Naive thymus-derived CD4-positive, alpha-beta T cell (primary cell): ENCODE measurements at places on chromosomes 4 and X. TPM values are rescaled to one million over a fixed set of nuclear protein-coding genes. Genes with fewer than 3 reads are reported as not detected.
A peak's percentile ranks its signal among the peaks of the same experiment; 100 is the strongest.

CYSLTR1 gene
- 68.5 and 71.9 TPM in 2 replicates for total RNA-seq

BCAP31 gene
- total RNA-seq = 108 TPM

PHOX2B gene
- not detected for total RNA-seq

LNX1 gene
- not detected for total RNA-seq

KIT gene
- 0.10 and 0.23 TPM in 2 replicates for total RNA-seq

PLXNB3 gene
- 0.68 and 0.97 TPM in 2 replicates for total RNA-seq

GNRHR gene
- not detected for total RNA-seq

C1QTNF7 gene
- not detected for total RNA-seq

KCNE5 gene
- 0.21 TPM for total RNA-seq

DNA sequence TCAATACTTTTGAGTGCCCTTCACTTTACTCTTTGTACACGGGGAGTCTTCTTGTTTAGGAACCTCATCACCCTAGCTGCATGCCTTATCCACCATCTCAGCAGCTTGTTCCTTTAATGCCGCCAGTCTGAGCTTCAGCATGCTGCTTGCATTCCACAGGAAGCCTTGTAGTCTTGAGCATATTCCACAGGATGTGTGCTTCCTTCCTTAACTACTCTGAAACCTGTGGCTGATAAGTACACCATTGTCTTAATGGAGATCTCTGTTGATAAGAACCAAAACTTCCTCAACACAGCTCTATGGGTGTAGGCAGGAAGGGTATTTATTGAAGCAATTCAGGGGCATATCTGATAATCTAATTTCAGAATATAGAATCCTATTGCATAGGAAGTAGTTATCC lies 24.4 kb upstream of the CCNI start:
- no peak overlapping the region for H3K27ac ChIP-seq
- no peak overlapping the region for H3K4me3 ChIP-seq
- no peaks in the 10 kb centered on the region for H3K27me3 ChIP-seq
- H3K36me3 ChIP-seq = no peaks in the 10 kb centered on the region

DNA sequence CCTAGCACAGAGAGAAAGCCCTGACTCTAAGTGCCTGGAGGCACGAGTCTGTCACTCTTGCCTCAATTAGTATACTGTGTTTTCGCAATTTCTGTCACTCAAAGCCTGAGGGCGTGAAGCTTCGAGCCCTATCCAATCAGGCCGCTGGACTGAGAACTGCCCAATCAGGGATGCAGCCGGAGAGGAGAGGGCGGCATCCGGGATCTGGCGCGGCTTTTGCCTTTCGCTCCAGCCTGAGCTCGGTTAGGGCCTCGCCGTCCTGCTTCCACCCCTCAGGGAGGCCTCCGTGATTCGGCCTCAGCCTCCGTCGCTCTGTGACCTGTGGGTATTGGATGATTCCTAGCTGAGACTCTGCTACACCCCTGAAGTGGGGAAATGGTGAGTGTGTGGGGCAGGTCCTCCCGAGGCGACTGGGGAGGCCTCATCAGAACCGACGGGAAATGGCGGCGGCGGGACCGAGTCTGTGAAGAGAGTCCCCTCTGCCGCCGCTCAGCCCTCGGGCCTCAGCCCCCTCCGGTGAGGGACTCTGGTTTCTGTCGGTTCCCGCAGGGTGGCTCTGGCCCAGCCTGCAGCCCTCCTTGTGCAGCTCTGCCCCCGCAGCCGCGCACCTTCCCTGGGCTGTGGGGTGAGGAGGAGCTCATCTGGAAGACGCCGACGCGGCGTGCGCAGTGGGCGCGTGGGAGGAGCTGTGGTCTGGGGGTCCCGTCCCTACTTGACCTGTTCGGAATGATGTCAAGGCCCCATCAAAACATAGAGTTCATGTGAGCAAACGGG lies 48.5 kb downstream of the ZNF141 start:
- H3K36me3 ChIP-seq = no peaks in the 10 kb centered on the region
- no peaks in the 10 kb centered on the region for H3K27me3 ChIP-seq
- DNase-seq = no peak
- peak overlapping the region; percentile 31 for H3K4me3 ChIP-seq
- H3K27ac ChIP-seq = no peak overlapping the region

GRCh38 chr4:88320224-88320779 lies 35.9 kb upstream of the PPM1K start:
- H3K27me3 ChIP-seq = no peaks in the 10 kb centered on the region
- peaks cover 7% of the 10 kb centered on the region for H3K4me1 ChIP-seq
- DNase-seq = no peak
- H3K4me3 ChIP-seq = peak overlapping the region; percentile 18

DNA sequence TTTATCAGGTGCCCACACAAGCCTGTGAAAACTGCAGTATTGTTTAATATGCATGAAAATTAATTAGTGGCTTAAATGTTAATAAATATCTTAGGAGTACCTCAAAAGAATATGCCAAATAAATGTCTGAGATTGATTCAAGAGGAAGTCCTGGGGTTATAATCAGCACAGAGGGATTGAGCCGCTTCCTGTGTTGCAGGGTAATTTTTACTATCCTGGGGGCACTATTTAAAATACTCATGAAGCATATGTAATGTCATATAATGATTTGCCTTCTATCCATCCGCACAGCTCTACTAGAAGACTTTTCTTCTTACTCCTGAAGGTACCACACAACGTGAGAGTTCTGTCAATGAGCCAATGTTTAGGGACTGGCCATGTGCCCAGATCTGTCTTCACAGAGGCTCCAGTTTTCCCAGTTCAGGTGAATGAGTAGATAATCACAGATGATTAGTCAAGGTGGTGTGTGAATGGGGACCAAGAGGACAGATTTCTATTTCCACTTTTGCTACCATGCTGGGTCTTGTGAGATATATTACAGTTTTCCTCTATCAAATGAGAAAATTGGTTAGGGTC lies 233.3 kb downstream of the USP46 start:
- no peaks in the 10 kb centered on the region for H3K27me3 ChIP-seq
- no peaks in the 10 kb centered on the region for H3K4me1 ChIP-seq
- DNase-seq = no peak
- H3K4me3 ChIP-seq = no peak overlapping the region

GRCh38 chr4:143089291-143089690 lies 95.4 kb upstream of the USP38 start:
- H3K36me3 ChIP-seq = no peaks in the 10 kb centered on the region
- no peaks in the 10 kb centered on the region for H3K27me3 ChIP-seq
- no peak overlapping the region for H3K27ac ChIP-seq
- H3K4me3 ChIP-seq = no peak overlapping the region
- DNase-seq = no peak

DNA sequence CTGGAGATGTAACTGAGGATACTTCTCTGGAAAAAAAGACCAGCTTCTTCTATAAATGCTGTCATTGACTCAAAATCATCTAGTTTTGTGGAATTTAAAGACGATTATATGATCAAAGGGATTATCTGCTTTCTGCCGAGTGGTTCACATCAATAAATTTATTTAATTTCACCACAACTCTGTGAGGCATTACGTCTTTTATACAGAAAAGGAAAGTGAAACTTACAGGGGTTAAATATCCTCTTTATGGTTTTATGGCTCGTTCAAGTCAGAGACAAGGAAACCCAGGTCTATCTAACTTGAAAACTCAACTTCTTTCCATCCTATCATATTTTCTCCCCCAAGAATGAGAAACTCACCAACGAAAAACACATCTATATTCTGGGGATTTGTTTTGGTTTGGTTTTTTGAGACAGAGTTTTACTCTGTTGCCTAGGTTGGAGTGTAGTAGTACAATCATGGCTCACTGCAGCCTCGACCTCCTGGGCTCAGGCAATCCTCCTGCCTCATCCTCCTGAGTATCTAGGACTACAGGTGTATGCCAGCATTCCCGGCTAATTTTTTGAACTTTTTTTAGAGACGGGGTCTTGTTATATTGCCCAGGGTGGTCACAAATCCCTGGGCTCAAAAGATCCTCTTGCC lies 377.9 kb upstream of the EMCN start:
- H3K4me1 ChIP-seq = no peaks in the 10 kb centered on the region
- H3K36me3 ChIP-seq = no peaks in the 10 kb centered on the region
- peak; percentile 9 for DNase-seq
- no peaks in the 10 kb centered on the region for H3K27me3 ChIP-seq
- peak overlapping the region; percentile 27 for H3K27ac ChIP-seq

- no peak overlapping the region for H3K4me3 ChIP-seq
- no peaks in the 10 kb centered on the region for H3K4me1 ChIP-seq
Observed at GRCh38 chrX:87580862-87581261, 63.3 kb downstream of the KLHL4 start.

- H3K4me3 ChIP-seq = no peak overlapping the region
- no peaks in the 10 kb centered on the region for H3K36me3 ChIP-seq
- no peak for DNase-seq
- H3K27me3 ChIP-seq = no peaks in the 10 kb centered on the region
- no peak overlapping the region for H3K27ac ChIP-seq
Observed at GRCh38 chr4:24091639-24092233, 201.9 kb upstream of the PPARGC1A start.

GRCh38 chrX:51606446-51606845 lies 12.3 kb downstream of the CENPVL3 start:
- no peak overlapping the region for H3K4me3 ChIP-seq
- no peaks in the 10 kb centered on the region for H3K27me3 ChIP-seq
- H3K4me1 ChIP-seq = no peaks in the 10 kb centered on the region
- no peak for DNase-seq

DNA sequence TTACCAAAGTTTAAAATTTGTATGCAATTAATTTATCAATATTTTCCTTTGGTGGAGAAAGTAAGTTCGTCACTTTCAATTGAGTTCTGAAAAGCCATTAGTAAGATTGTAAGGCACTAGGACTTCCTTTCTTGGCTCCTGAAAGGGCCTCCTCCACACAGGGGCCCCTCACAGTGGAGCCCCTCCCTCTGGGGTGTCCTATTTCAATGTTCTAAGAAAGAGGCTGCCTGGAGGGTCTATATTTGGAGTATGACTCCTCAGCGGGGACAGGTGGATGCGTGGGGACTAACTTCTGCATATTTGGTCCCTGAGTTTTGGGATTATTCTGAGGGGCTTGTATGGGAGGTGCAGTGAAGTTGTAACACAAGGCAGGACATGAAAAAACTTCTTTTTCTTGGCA lies 1.6 kb upstream of the ARMCX4 start:
- no peak overlapping the region for H3K4me3 ChIP-seq
- no peaks in the 10 kb centered on the region for H3K27me3 ChIP-seq
- no peaks in the 10 kb centered on the region for H3K4me1 ChIP-seq
- no peaks in the 10 kb centered on the region for H3K36me3 ChIP-seq
- no peak overlapping the region for H3K27ac ChIP-seq
